HFF-Myc (cell line): ENCODE measurements at places on chromosomes 1 and 21.

DNA sequence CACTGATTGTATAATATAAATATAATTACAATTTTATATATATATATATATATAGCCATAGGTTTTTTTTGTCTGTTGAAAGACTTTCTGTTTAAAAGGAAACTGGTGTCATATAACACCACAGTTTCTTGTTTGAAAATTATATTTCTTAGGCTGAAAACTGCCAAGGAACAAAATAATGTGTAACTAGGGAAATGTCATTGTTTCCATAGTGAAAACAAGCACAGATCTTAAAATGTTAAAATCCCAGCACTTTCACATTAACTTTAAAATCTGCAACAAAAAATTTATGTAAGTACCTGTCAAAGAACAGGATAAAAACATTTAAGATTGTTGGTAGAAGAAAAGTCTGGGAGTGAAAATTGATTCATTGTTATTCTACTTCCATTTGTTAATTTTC, 104.2 kb downstream of the ATP6V1G3 start:
- DNase-seq: no peak

- DNase-seq: no peak
Measured at GRCh38 chr1:243848858-243849420, 1.1 kb downstream of the AKT3 start.

DNA sequence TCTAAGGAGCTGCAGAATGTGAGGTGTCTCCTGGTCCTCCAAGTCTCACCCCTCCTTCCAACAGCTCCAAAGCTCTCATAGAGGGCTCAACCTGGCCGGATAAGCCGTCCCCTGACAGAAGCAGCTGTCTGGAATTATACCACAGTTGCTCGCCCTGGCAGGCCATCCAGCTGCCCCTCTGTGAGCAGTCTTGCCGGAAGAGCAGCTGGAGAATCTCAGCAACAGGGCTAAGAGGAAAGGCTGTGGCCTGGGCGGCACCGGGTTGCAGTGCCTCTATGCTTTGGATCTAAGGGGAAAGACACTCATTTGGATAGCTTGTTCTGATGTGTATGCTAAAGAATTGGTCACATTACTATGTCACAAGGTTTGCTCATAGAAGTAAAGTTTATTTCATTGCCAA, 12.4 kb downstream of the TMCC2 start:
- DNase-seq: no peak

GRCh38 chr1:58392083-58392482, 154.4 kb downstream of the OMA1 start:
- DNase-seq: no peak

- DNase-seq: no peak
Measured at GRCh38 chr1:114116086-114116485, 37.6 kb downstream of the SYT6 start.

DNA sequence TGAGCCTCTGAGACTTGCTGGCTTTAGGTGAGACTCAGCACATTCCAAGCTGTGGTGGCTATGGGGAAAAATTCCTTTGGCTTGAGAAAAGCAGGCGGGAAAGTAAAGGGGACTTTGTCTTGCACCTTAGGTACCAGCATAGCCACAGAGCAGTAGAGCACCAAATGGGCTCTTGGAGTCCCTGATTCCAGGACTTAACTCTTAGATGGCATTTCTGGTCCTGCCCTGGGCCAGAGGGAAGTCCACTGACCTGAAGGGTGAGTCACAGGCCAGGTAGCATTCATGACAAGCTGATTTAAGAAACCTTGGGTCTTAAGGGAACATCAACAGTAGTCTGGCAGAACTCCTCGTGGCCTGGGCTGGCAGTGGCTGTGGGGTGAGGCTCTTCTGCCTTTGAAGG, 344.7 kb downstream of the DUSP10 start:
- DNase-seq: no peak

DNA sequence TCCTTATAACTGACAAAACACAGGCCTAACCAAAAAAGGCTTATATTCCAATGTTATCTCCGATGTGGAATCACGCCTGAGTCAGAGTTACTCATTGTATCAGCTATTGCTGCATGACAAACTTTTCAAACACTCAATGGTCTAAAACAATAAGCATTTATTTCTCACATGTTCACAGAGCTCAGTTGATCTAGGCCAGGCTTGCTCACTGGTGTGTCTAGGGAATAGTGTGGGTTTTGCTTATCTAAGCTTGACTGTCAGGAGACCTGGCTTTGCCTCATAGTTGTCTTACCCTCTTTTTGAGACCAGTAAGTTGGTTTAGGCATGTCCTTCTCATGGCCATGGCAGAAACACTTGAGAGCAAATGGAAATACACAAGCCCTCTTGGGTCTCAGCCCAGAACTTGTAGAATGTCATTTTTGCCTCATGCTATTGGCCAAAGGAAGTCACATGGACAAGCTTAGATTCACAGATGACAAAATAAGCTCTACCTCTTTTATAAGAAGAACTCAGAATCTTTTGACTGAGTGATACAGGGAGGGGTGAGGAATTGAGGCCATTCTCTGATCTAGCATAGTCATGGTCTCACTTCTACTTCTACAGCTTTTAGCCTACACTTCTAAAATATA, 130.8 kb downstream of the HMCN1 start:
- DNase-seq: no peak

GRCh38 chr1:174794861-174795260, 204.9 kb upstream of the CACYBP start:
- DNase-seq: no peak

DNA sequence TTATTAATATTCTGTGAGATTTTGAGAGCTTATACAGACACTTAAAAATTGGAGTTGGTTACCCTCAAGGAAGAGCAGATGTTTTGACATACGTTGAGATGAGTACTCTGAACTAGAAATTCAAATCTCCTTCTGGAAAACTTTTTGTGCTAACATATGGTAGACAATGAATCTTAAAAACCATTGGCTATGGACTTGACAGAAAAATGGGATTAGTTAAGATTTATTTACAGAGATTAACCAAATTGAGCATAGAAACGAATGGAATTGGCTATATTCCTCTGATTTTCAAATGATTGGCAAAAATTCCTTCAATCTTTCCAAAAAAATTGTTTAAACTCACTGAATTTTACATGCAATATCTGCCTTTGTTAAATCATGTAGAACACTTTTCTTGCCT, 1392.9 kb downstream of the BRINP3 start:
- DNase-seq: no peak

DNA sequence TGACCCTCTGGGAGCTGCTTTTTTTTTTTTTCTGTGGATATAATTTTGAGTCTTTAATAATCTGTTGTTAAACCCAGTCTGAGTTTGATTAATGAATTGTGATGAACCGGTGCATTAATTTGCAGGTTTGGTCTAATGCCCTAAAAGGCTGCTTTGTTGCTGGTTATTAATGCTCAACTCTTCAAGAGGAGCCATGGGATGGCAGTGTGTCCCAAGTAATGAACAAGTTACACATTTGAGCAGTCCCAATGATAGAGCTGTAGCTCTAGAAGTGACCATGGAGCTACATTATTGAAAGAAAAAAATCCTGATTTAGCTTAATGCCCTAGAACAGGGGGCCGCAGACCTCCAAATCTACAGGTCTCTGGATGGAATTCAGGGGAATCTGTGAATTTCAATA, 53.1 kb downstream of the RWDD3 start:
- DNase-seq: no peak

DNA sequence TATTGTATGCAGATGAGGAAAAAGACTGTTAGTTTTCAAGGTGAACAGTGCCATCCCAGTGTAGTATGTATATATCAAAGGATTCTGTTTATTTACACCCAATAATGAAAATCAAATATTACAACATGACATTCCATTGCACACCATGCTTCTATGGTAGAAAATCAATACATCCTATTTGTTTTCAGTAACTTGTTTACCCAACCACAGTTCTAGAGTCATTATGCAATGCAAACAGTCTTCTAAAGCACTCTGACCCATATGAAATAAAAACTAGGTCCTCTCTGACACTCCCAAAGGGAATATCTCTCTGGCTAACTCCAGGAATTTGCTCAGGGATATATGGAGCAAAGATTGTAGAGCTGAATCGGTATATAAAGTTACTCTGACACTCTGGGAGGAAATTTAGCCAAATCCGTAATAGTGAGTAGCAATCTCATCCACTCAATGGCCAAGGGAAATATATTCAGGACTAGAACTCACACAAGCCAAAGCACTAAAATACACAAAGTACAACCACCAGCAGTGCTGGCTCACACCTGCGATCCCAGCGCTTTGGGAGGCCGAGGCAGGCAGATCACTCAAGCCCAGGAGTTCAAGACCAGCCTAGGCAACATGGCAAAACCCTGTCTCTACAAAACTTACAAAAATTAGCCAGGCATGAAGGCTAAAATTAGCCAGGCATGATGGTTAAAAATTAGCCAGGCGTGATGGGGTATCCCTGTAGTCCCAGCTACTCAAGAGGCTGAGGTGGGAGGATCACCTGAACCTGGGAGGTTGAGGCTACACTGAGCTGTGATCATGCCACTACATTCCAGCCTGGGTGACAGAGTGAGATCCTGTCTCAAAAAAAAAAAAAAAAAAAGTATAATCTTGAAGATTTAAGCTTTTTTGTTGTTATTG, 75.2 kb downstream of the RERE start:
- DNase-seq: no peak

DNA sequence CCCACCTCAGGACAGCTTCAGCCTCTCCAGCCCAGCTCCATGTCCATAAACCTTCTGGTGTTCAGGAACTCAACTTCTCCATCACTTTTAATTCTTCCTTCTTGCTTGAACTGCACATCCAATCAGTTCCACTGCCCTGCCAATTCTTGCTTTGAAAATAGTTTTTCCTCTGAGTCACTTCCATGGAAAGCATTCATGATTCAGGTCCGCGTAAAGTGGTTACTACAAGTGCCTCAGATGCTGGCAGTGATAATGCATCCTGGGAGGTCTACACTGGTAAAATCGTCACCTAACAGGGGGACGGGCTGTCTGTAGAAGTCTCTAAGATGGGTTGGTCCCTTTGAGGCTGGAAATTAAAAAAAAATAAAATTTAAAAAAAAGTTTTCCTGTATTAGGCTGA, 25.9 kb upstream of the RCAN1 start:
- DNase-seq: peak; percentile 20

GRCh38 chr1:117113199-117113598, 8.3 kb downstream of the TRIM45 start:
- DNase-seq: no peak

DNA sequence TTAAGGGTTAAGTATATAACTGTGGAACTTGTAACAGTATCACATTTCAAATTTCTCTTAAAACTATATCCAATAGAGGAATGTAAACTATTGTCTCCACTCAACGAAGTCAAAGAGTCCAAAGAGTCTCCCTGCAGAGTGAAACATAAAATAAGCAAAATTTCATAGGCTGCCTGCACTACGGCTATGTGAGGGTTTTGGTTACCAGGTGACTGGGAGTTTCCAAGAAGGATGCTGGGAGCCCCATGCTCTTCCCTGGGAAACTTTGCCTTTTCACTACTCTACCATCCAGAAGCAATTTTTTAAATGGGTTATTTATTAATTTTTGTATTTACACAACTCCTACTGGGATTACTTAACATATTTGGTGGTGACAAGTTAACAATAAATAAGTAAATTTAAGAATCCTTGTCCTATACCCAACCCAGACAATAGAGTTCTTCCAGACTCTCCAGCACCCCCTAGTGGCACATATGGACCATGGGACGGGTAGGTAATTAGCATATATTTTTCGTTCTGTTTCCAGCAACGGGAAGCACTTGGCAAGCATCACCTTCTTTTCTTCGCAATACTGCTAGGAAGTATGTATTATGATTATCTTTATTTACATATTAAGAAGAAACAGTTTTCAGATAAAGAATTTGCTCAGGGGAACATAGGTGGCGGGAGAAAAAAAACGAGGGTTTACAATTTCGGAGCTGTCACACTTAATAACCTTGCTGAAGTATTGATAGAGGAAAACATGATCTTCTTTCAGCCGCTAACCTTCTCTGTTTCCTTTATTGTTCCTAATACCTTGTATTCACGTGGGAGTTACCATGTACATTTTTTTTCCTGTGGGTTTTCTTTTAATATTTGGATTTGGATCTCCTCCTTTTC, 3.5 kb downstream of the FMO2 start:
- DNase-seq: peak; percentile 45

- no peak for DNase-seq
Measured at GRCh38 chr1:164693564-164694359, 134.8 kb downstream of the PBX1 start.

DNA sequence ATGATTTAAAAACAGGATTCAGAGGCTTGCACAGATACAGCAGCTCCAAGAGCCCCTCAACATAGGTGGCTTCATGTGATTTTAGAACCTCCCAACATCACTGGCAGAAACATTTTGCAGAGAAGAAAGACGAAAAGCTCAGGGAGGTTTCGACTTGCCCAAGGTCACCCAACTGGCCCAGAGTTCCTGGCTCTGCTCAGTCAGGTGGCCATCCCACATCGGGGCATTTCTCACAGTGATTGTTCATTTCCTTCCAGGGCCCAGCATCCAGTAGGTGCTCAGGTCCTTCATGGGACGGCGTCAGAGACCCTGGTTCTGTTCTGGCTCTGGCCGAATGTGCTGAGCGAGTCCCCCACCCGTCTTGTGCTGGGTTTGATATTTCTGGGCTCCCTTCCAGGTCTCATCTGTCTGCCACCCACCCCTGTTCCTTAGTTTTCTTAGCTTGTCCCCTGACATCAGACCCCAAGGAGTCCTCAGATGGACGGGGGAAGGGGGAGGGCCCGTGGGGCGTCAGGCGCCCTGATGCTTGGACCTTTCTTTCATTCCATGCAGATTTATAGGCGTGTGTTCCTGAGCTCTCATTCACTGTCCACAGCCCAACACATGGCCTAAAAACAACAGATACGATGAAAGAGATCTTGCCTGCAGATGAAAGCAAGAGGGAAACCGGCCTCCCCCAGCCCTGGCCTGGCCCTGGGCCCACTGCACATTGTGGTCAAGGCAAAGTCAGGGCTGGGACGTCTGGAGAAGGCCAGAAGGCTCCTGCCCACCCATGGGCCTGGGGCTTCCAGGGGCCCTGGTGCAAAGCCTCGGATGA, 123.1 kb upstream of the ZBTB40 start:
- no peak for DNase-seq

DNA sequence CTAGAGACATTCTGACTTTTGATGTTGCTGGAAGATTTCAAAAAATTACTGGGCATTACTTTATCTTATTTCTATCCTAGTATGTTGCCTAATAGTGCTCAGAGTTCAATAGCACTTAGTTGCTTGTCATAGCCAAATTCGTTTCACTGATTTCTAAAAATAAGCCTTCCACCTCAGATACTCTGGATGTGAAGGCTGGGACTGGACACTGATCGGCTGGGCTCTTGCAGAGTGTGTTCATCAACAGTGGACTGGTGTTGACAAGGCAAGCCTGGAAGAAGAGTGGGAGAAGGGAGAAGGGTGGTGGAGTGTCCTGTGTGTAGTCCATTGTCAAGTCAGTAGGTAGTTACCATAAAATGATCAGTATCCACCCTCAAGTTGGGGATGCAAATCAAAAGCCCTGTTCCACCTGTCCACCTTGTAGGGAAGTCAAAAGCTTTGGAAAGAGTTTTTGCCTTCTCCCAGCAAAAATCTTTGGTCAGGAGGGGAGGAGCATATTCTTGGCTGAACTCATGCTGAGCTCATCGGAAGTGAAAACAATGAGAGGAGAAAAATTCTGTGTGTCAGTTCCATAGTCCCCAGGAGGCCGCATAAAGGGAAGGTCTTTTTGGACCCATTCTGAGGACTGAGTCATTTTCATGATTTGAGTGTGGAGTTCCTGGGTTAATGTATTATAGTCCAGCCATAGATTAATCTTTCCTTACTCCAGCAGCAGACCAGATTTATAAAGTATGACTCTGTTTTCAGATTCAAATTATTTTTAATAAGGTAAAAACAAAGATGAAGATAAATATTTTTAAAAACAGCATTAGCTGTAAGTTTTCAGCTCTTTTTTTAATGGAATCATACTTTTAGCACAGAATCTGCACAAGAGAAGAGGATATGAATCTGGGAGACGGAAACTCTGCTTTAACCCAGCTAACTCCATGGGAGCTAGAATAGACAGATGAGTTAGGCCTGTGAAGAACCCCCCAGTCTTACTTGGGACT, 99.5 kb upstream of the BMP8A start:
- DNase-seq: peak; percentile 56
